ENCODE measurements at places on chromosomes 6 and 20.

GRCh38 chr6:169723200-169723909, 945 bp downstream of the PHF10 start:
- peak; percentile 42 for DNase-seq

- no peak for DNase-seq
Observed at GRCh38 chr6:122511193-122511924, 39.8 kb upstream of the SERINC1 start.

GRCh38 chr20:35134472-35134871, 12.7 kb downstream of the EDEM2 start:
- no peak for DNase-seq

DNA sequence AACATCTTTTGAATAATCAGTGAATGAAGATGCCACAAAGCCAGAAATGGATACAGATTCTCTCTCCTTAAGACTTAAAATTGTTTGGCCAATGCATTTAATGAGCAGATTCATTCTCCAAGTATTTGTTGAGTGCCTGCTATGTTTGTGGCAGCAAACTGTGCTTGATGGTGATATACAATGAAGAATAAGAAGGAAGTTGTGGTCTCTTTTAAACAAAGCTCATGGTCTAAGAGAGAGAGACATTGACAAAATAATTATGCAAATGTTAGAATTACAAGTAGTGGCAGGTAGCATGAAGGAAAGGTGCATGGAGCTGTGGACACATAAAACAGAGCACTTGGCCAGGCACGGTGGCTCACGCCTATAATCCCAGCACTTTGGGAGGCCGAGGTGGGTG, 28.3 kb downstream of the NFATC2 start:
- DNase-seq = no peak

DNA sequence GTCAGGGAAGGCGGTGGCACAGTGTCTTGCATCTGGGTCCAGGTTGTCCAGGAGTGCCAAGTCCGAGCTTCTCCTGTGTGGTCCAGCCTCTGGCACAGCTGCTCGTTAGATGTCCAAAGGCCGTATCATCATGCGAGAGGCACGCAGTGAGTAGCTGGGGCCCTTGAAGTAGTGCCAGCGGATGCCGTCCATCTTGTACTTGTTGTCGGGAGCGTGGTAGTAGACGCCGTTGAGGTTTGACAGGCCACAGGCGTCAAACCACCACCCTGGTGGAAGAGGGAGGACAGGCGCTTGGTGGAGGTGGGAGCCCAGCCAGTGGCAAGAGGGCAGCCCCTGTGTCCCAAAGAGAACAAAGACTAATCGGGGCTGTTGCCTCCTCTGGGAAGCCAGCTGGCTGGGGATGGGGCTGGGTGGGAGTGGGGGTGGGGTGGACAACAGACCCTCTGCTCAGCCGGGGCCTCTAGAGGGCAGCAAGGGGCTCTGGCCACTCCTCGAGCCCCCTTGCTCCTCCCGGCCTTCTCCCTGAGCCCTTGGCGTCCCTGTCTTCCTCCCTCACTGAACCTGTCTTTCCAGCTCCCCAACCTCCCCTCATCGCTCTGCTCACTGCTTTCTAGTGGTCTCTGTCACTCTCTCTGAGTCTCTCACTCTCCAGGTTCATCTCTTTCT, 39.5 kb downstream of the FAM110A start:
- no peak for DNase-seq

GRCh38 chr20:38198238-38198861, 33.3 kb upstream of the TGM2 start:
- no peak for DNase-seq

DNA sequence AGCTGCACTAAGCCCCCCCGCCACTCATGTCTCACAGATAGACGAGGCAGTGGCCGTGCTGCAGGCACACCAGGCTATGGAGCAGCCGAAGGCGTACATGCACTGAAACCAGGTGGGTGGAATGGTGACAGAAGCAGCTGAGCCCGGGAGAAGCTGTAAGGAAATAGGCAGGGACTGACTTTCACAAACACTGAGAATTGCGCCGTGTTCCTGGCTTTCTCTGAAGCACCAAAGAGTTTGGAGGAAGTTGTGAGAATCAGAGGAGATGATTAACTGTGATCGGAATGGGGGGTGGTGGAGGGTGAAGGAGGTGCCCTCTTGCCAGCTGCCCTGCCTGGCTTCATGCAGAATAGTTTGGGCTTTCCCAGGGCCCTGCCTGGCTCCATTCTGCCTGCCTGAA, 21.6 kb downstream of the TOMM34 start:
- DNase-seq = no peak

GRCh38 chr6:11462742-11463397, 74.7 kb upstream of the TMEM170B start:
- DNase-seq = no peak

GRCh38 chr6:130743175-130743574, 84.0 kb upstream of the SMLR1 start:
- no peak for DNase-seq

DNA sequence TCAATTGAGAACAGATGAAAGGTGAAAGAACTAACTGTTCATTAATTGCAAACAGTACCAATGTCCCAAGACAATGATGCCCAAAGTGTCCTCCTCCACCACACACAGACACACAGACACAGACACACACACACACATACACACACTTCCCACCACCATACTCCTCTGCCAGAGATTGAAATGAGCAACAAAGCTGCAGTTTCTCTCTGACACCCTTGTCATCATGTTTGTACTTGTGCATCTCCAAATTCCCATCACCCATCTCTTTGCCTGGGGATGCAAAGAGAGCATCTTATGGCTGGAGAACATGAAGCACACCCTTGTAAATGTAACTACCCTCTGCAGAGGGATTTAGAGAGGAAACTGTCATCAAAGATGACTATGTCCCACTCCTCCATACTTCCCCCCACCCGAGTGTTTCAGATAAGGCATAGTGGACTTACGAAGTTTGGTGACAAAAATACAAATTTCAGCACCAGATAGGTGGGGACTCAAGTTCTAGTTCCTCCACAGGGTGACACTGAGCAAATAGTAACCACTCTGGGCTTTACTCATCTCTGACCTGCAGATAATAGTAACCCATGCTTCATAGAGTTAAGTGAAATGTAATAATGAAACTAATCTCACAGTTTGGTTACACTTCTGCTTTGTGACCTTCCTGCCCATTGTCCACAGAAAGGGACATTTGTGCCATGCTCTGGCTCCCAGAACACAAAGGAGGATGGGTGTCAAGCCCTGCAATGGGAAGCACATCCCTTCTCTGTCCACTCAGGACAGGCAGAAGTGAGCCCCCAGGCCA, 8.7 kb downstream of the MAFB start:
- DNase-seq = no peak

- no peak for DNase-seq
Observed at GRCh38 chr6:127686084-127686483, 109.1 kb downstream of the C6orf58 start.

DNA sequence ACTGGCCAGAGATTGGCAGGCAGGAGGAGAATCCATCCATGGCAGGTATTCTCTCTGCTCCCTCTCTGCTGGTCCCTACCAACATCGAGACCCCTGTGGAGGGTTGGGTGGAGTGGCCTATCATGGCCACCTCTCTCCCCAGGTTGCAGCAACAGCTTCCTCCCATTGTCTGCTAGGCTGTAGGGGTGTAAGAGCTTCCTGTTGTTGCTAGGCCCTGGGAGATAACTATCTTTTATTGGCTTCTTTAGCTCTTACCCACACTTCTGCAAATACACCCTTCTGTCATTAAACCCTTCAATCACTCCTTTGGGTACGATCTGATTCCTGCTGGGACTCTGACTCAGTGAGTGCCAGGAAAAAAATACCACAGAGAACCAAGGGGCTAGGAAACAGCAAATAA, 66.6 kb upstream of the FAM184A start:
- no peak for DNase-seq

- no peak for DNase-seq
Observed at GRCh38 chr6:169083508-169083874, 170.2 kb downstream of the THBS2 start.

GRCh38 chr6:30918670-30919069, 4.6 kb downstream of the VARS2 start:
- DNase-seq = no peak

GRCh38 chr6:52125139-52125538, 37.7 kb upstream of the PKHD1 start:
- no peak for DNase-seq

DNA sequence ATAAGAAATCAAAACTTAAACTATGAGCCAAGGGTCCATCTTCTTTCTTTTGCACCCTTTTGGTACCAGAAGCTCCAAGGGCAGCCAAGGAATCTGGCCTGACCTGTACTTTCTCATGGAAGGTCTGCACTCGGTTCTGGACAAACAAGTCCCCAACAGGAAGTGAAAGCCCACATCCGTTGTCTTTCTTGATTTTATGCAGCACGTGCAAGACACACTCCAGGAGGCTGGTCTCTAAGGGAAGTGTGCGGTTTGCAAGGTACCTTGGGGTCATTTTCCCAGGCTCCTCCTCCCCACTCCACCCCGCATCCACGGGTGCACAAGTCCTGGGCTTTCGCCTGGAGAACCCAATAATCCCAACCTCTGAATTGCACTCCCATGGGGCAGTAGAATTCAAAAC, 101.9 kb downstream of the NFATC2 start:
- no peak for DNase-seq
